Stomach (tissue), 19 donors: ENCODE measurements at places on chromosomes 11 and 22.

GRCh38 chr11:77589181-77589520 lies 602 bp upstream of the AQP11 start:
- no peak for DNase-seq

GRCh38 chr22:44181033-44181911 lies 547 bp downstream of the PARVG start:
- DNase-seq: peak; percentile 43

DNA sequence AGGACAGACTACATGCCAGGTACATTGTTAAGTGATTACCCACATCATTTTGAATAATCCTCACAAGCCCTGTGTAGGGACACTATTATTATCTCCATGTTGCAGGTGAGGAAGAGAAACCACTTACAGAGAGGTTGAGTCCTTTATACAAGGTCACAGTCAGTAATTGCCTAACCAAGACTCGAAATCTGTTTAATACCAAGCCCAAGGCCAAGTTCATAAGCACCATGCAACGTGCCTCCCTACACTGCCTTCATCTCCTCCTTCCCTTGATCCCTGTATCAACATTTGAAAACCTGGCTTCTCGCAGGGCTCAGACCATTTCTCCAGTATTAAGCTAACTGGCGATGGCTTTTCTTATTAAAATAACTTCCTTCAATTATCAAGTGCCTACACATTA lies 41.7 kb upstream of the SEZ6L start:
- DNase-seq: no peak

GRCh38 chr11:106304274-106304673 lies 226.8 kb downstream of the AASDHPPT start:
- no peak for DNase-seq

DNA sequence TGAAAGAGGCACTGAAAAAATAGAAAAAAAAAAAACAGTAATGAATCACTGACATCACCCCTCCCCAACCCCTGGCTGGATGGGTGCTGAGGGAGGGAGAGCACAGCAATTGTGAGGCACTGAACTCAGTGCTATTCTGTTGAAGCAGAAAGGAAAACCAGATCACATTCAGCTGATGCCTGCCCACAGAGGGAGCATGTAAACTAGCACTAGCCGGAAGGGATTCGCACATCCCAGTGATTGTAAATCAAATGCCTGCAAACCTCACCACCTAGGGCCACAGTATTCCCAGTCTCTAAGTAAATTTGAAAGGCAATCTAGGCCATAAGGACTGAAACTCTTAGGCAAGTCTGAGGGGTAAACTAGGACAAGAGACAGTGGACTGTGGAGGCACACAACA lies 772.0 kb upstream of the CCDC179 start:
- no peak for DNase-seq

DNA sequence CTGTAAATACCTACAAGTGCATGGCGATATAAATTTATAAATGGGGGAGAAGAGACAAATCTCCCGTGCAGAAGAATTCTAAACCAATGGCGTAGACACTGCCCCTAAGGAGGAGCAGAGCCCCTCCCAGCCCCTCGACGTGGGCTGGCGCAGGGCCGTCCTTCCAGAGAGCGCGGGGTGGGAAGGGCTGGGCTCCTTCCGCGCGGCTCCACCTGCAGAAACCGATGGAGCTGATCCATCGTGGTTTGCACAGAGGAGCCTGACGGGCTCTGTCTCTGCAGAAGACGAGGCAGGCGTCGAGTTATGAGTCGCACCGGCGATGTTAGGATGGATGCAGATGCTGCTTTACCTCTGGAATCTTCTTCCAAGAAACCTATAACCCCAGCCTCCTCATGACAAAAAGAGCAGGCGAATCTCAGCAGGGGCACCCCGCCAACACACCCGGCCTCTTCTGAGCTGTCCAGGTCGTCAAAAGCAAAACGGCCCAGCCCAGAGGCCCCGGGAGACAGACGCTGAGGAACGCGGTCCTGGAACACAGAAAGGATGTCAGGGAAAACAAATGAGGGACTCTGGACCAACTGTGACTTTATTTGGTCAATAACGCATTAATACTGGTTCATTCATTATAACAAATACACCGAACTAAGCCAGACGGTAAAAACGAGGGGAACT lies 11.0 kb upstream of the B4GALNT4 start:
- no peak for DNase-seq

DNA sequence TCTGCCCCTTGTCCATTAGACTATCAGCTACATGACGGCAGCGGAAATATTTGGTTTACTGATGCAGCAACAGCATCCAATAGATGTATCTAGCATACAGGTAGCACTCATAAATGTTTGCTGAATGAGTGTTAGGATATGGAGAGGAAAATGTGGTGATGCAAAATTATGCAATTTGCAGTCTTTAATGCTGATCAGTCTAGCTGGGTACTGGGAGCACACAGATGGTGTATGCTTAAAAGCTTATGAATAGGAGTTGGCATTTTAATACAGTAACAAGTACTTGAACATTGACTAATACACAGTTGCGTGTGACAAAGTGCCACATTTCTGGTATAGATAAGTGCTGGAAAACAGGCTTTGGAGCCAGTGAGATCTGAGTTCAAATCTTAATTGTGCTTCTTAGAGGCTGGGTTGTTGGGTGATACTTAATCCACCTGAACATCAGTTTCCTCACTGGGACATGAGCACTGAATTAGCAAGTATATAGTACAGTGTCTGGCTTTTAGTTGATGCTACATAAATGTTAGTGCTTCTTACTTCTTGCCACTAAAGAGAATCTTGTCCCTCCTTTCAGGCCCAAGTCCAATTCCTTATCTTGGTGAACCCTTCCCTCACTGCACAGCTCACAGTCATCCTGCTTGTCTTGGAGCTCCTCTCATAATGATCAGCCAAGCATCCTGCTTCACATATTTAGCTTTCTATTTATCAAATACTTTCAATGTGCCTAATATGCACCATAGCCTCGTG lies 99.6 kb downstream of the TIMP3 start:
- DNase-seq: no peak

DNA sequence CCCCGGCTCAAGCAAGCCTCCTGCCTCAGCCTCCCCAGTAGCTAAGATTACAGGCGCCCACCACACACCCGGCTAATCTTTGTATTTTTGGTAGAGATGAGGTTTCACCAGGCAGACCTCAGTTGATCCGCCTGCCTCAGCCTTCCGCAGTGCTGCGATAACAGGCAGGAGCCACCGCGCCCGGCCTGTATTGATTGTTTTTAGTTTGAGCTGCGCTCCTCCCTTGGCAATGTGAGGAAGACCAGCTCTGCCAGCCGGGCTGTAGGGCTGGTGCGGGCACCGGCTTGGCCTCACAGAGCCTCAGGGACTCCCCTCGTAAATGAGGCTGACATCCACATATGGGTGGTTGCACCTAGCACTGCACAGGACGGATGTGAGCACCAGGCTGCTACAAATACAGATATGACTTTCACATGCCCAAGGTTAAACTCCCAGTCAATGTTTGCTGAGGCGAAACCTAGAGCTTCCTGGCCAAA lies 7.5 kb upstream of the SLC2A11 start:
- DNase-seq: peak; percentile 44

DNA sequence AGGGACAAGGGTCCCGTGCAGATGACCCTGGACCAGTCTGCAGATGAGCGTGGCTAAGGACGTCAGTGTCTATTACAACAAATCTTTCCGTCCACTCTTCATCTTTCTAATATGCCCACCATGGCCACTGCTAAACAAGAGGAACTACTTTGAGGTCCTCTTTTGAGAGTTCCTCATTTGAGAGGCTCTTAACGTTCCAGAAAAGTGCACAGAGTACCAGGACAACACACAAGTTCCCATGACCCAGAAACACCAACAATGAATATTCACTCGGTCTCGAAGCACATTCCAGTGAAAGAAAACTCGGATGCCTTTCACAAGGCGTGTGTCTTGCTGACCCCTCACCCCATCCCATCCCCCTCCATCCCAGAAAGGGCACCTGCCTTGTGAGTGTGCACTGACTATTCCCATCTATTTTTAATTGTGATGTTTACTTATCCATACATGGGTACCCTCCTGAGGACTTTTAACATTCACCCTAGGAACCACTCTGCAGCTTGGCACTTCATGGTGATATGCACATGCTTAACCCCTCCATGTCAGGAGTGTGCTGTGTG lies 157.0 kb downstream of the SHANK2 start:
- DNase-seq: no peak

DNA sequence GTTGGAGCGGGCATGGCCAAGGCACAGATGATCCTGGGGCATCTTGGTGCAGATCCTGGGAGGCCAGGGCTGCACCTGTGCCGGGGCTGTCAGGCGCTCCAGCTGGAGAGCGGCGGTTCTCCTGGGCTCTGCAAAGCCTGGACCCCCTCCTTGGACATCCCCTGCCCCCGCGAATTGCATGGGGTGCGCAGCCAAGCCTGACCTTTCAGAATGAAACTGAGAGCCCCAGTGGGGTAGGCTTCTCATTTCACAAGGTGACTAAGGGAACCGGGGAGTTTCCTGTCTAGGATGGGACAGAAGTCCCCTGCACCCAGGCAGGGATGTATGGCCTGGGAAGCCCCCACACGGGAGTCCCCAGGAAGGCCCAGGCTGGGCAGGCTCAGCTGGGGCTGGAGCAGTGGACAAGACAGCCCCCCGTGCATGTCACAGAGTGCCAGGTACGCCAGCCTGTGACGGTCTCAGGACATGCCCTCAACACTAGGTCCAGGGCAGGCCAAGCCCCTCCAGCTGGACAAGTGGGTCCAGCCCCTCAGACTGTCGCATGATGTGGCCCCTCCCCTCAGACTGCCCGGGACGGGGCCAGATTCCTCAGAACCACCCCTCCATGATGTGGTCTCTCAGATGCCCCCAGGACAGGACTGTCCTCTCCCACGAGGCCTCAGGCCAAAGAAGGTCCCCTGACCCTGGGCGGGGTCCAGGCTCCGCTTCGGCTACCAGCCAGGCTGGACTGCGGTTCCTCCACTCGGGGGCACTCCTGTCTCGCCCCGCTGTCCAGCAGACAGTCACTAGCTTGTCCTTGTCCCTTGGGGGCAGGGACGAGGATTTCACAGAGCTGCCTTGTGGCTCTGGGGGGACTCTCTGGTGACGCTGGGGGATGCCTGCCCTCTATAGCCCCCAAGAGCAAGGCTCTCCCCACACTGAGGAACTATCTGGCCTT lies 2.3 kb downstream of the LSP1 start:
- DNase-seq: no peak

DNA sequence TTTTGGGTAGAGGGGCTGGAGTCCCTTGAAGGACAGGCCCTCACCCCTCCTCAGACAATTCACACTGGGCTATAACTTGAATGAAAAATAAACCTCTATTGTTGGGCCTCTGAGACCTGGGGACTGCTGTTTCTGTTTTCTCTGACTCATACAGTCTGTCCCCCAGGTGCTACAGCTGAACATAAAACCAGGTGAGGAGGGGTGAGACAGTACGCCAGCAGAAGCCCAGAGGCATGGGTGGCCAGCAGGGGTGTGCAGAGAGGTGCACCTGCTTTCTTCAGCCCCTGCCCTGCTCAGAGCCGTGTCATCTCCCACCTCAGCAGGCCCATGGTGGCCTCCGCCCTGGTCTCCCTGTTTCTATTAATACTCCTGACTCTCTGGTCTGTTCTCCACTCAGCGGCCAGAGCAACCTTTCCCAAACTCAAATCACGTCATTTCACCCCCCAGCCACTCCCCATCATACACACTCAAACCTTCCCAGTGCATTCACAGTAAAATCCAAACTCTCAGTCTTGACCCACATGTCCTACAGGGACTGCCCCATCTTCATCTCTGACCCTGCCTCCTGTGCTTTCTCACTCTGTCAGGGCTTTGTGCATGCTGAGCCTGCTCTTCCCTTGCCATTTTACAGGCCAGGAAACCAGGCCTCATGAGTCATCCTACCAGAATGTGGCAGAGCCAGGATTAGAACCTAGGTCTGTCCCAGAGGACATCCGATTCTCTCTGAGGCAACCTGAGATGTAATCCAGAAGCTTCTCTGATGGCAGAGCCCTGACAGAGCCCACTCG lies 5.4 kb upstream of the IL2RB start:
- DNase-seq: no peak

DNA sequence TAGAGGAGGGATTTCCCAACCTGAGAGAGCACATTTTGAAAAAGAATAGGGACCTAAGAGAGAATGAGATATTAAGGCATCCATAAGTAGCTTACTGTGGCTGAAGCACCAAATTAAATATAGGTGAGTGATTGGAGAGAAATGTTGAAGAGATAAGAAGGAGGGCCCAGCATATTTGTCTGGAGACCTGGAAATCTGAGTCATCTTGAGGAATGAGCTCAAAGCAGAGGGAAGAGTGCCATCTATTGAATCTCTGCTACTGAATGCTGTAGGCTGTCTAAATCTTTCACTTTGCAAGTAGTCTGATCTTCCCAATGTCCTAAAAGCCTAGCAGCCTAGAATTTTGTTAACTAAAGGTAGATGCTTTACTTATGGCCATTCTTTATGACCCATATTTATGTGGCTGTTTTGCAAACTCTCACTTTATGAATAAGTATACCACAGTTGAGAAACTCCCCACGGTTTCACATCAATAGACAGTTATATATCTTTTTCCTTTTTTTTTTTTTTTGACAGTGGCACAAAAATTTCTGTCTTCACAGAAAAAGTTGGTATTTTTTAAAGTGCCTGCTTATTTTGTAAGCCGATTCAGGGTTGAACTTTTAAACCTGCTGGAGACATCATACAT lies 2093.5 kb downstream of the LRRC4C start:
- no peak for DNase-seq

DNA sequence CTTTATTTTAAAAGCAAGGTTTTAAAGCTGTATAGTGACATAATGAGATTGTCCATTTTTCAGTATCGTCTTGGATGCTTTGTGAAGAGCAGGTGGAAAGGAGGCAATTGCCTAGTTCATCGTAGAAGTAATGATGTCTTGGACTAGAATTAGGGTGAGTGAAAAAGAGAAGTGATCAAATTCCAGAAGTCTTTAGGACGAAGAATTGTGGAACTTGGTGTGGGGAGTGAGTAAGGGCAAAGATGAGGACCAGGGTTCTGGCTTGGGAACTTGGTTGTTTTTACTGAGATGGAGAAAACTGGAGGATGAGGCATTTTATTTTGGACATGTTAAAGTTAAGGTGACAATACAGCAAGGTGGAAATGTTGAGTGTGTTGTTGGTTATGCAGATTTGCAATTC lies 1.2 kb downstream of the ILK start:
- no peak for DNase-seq

DNA sequence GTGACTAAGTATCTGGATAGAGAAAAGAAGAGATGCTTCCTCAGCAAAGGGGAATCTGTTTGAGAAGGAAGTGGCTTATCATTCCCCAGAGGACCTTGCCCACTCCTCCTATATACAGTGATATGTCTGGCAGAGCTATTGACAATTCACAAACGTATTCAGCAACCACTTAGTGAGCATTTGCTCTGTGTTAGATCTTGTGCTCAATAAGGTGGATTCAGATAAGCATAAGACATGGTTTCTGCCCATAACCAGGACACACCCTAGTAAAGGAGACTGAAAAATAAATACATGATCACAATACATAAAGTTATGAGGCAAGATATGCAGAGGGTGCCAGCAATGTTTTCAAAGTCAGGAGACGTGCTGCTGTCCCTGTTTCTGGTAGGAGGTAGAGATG lies 1.4 kb downstream of the TMEM9B start:
- no peak for DNase-seq

DNA sequence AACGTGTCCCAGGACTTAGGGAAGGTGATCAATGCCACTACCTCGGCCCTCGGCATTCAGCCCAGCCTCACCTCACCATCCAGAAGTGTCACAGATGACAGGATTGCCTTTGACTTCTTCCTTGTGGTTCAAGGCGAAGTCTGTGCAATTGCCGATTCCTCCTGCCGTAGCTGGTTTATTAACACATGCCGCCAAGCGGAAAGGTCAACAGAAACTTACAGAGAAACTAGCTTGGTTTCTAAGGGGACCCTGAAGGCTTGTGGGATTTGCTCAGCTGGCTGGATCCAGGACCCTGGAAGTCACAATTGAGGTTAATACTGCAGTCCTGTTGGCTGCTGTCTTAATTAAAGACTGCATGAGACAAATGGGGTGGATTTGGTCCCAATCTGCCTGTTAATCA lies 65.6 kb downstream of the SHANK2 start:
- no peak for DNase-seq
